ENCODE measurements at places on chromosomes 1 and 21.

DNA sequence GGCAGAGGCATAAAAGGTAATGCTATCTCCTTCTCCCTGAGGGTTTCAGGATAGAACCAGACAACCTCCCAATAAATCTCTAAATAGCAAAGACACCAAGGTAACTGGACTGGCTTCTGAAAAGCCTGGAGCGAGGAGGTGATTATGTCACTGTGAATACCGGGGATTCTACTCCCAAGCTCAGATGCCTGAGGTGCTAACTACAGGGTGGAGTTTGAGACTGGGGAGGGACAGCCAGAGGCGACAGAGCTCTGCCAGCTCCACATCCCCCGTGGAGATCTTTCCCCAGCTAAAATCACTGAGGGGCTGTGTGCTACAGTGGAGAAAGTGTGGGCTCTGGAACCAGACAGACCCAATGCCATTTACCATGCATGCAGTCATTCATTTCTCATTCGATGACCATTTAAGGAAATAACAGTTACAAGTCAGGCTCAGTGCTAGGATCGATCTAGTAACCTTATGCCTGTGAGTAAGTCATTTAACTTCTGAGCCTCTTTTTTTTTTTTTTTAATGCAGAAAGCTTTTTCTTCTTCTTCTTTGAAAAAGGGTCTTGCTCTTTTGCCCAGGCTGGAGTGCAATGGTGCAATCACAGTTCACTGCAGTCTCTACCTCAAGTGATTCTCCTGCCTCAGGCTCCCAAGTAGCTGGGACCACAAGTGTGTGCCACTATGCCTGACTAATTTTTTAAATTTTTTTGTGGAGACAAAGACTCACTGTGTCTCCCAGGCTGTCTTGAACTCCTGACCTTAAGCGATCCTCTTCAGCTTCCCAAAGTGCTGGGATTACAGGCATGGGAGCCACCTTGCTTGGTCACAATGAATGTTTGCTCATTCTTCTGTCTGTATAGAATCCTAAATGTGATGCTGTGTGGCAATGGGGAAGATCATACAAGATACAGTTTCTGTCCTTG lies 8.1 kb upstream of the SLC45A3 start:
- DNase-seq: no peak

DNA sequence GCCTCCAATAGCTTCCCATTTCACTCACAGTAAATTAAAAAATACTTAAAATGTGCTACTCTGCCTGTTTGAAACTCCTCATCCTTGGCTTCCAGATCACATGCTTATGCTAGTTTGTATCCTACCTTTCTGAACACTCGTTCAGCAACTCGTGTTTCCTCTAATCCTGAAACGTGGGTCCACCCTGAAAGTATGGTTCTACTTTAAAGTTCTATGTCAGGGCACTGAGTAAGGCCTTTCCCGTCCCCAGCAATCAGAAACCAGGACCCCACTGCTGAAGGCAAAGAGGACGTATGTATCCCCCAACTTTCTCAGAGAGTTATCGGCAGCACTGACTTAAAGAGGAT lies 419 bp upstream of the TSEN15 start:
- no peak for DNase-seq

DNA sequence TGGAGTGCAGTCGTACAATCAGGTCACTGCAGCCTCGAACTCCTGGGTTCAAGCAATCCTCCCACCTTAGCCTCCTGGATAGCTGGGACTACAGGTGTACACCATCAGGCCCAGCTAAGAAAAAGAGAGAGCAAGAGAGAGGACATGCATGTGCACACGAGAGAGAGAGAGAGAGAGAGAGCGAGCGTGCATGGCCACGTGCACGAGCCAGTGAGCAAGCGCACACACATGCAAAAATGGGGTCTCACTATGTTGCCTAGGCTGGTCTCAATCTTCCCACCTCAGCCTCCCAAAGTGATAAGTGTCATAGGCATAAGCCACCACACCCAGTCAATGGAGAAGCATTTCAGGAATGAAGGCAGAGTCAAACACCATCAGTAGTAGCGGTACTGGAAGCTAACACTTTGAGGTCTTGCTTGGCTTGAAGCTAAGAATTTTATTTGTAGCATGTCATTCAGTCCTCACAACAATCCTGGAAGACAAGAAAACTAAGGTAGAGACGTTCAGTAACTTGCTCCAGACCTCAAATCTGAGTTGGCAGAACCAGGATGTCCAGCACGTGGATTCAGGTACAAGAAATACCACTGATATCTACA lies 14.5 kb downstream of the GNB1 start:
- no peak for DNase-seq

DNA sequence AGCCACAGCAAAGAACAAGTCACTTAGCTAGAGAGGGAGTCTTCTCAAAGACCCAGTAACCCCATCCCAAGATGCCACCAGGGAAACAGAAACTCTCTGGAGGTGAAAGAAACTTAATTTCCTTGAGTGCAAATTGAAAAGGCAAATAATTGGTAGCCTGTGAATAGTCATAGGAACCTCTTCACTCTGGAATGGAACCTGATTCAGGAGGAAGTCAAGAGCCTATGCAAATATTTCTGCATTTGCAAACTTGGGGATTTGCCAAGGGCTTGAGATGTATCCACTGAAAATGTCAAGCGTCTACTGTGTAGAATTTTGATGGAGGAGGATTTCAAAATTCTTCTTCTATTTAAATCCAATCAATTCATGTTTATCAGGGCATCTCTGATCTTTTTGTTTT lies 5.7 kb downstream of the HIVEP3 start:
- no peak for DNase-seq

DNA sequence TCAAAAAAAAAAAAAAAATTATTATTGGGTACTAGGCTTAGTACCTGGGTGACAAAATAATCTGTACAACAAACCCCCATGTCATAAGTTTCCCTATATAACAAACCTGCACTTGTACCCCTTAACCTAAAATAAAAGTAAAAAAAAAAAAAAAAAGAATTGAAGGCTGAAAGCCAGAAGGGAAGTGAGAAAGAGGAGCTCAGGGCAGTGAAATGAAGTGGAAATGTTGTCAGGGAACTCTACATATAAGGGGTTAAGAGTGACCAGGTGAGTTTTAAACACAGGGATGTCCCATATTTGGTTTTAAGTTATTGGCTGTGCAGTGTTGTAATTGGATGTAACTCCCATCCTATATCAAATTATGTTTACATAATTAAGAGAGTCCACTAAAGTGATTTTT lies 85.7 kb upstream of the ABCD3 start:
- no peak for DNase-seq

DNA sequence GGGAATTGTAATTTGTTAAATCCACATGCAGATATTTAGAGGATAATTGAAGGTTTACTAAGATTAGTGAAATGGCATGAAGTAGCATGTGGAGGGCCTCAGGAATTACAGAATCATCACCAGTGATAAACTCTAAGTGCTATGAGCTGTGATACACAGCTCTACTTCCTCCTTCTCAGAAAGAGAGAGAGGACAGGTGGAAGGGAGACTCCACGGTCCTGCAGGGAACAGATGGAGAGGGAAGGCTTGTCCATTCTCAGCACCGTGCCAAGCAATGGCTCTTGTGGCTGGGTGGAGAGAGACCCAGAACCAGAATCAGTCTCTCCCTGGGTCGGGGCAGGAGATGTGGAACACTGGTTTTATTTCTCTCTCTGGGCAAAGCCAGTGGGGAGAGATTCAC lies 27.8 kb upstream of the LYPD8 start:
- no peak for DNase-seq
